ENCODE measurements at places on chromosomes 7 and 10.

DNA sequence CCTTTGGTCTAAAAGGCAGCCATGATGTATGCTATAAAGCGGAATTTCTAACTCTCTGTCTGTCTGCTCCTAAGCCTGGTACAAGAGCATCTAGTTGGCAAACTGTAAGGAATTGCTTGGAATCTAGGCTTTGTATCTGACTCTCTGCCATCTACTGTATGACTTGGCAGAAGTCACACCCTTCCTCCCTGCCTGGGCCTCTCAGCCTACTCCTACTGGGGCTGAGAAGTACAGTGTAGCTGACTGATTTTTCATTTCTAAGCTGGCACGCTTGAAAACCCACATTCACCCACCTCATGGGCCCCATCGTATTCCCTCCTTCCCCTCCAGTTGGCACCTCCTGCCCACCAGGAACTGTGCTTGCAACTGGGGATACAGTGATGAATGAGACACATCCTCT, 435.2 kb downstream of the PLXNA4 start:
- DNase-seq: no peak

DNA sequence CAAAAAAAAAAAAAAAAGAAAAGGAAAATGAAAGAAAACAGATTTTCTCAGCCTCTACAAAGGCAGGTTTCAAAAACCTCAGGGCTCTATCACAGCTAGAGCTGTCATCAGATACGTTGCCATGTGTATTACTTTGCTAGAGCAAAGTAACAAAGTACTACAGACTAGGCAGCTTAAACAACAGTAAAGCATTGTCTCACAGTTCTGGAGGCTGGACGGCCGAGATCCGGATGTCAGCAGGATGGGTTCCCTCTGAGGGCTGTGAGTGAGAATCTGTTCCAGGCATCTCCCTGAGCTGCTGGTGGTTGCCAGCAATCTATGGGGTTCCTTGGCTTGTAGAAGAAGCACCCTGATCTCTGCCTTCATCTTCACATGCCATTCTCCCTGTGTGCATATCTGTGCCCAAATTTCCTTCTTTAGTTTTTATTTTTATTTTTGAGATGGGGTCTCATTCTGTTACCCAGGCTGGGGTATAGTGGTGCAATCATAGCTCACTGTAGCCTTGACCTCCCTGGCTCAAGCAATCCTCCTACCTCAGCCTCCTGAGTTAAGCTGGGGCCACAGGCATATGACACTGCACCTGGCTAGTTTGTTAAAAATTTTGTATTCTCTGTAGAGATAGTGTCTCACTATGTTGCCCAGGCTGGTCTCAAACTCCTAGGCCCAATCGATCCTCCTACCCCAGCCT, 48.9 kb upstream of the KDM7A start:
- DNase-seq: no peak

DNA sequence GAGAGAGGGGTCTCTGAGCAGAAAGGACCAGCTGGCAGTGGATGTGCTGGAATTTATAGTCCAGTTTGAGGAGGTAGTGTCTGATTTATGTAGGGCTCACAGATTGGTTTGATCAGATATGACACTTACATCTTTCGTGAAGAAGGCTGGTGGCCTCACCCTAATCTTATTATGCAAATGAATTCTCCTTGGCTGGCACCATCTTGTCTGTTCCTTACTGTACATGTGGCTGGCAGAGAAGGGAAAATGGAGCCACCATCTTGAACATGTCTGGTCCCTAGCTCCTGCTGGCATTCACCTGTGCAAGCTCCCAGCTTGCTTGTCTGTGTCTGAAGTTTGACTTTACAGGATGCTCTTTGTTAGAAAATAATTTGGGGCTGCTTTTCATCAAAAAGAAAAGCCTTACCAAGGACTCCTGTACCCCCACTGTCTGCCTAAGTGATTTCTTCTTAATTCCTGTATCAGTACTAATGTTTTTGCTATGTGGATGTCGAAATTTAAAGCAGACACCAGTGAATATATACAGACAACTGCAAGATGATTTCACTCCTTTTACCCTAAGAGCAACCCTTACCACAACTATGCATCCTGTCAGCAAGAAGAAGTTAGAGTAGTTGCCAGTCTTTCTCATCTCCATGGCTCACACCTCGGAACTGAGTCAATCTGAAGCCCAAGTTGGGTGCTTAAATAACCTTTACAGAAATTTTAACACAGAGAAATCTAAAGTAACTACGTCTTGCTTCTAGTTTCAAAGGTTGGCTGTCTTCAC, 322.0 kb upstream of the SEMA3D start:
- no peak for DNase-seq

GRCh38 chr7:81298951-81299666, 380.3 kb upstream of the SEMA3C start:
- DNase-seq: no peak

- no peak for DNase-seq
These were observed 6.9 kb upstream of the LDB3 start for GRCh38 chr10:86661161-86662025.

DNA sequence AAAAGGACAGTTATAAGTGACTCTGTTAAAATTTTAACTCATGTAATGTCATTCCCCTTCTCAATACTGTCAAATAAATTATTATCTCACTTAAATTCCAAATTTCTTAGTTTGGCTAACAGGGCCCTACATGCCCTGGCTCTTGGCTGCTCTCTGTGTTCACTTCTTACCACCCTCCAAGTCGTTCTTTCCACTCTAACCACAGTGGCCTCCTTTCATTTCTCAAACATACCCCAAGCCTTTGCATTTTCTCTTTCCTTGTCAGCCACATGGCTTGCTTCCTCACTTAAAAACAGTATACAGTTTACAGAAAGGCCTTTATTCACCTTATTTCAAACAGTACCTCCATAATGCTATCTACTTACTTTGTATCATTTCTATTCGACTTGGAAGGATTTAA, 737.1 kb upstream of the ZWINT start:
- no peak for DNase-seq

- no peak for DNase-seq
These were observed 2.3 kb downstream of the CELF2 start for GRCh38 chr10:11019724-11020547.

DNA sequence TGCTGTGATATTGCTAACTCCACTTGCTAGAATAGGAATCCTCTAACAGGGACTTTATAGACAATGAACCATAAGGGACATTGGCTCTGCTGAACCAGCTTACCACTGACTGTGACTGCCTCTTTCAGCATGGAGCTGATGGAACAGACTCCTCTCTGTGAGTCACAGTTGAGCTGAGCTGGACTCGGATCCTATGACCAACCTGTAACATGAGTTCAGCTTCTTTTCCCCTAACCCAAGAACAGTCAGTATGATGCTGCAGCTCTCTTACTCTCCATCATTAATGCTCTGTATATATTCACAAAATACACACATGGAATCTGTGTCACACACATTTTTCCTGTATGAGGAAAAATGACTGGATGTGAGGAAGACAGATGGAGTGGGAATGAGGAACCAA, 177.9 kb upstream of the BET1 start:
- no peak for DNase-seq

- no peak for DNase-seq
These were observed 606.6 kb upstream of the LRRN3 start for GRCh38 chr7:110484356-110484755.

DNA sequence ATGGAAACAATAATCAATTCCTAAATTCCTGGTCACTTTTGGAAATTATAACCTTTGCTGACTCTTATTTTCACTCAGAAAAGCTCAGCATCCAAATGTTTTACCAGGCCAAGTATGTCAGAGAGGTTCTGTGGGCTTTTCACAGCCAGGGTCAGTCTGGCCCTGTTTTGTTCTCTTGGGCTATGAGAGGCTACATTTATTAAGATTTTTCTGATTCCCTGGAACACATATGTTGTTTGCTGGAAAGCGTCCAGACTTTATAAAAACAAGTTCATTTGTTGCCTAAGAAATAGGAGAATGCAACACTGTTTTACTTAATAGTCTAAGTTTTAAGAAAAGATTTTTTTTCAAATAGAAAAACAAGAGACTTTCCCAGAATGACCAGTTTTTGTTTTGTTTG, 238.4 kb upstream of the PLXDC2 start:
- DNase-seq: no peak
